ENCODE measurements at places on chromosomes 6 and 20.

- no peak for DNase-seq
These were observed 163.7 kb upstream of the THEMIS start for GRCh38 chr6:128064540-128064895.

GRCh38 chr6:13395272-13396237 lies 67.2 kb upstream of the TBC1D7 start:
- no peak for DNase-seq

DNA sequence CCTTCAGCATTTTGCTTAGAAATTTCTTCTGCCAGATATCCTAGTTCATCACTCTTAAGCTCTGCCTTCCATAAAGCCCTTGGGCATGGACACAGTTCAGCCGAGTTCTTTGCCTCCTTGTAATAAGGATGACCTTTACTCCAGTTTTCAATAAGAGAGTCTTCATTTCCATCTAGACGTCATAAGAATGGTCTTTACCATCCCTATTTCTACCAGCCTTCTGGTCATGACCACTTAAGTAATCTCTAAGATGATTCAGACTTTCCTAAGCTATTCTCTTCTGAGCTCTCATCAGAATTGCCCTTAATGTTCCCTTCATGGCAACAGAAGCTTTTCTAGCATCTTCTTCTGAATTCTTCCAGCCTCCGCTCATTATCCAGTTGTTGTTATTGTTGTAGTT lies 126.1 kb downstream of the TFAP2C start:
- DNase-seq: no peak

DNA sequence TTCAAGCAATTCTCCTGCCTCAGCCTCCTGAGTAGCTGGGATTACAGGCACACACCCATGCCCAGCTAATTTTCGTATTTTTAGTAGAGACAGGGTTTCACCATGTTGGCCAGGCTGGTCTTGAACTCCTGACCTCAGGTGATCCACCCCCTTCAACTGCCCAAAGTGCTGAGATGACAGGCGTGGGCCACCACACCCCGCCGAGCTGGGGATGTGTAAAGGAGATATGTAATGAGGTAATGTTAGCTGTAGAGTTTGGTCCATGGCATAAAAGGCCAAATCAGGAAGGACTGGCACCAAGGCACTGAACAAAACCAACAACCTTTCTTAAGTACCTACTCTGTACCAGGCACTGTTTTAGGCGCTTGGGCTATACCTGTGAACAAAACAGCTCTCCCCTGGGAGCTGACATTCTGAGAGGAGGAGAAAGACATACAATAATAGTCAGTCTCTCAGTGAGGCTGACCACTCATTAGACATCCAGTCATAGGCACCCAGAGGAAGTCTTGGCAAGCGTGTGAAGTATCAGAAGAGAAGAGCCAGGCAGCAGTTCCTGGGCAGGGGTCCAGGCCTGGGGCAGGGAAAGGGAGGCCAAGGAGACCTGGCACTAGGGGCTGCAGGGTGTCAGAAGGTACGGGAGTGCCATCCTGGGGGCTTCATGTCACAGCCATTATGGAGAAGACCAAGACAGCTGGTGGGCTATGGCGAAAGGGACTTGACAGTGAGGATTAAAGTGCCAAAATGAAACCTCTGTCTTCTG lies 164.8 kb upstream of the DTNBP1 start:
- DNase-seq: no peak

- DNase-seq: no peak
These were observed 299.0 kb upstream of the STXBP5 start for GRCh38 chr6:146905181-146905704.

DNA sequence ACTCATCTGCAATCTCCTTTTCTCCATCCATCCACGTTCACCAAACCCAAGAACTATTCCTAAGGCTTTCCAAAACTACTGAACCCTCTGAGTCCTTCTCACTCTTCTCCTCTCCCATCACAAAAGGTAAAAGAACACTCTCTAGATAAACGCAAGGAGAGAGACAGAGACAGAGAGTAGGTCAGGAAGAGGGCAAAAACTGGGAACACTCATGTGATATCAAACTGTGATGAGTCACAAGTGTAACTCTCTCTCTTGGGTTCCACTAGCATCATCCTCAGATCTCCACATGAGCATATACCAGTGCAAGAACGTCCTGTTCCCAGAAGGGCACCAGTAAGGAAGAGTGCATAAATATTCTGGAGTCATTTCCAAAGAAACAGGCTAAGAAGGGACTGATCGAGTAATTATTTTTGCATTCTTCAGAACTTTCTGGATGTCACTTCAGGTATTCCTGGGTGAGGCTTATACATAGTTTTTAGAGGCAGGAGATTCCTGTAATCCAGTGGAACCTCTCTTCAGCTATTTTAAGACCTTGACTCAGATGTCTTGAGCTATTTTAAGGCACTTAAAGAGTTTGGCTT lies 47.3 kb upstream of the STXBP5 start:
- DNase-seq: no peak
